ENCODE measurements at places on chromosomes 5 and 9.

DNA sequence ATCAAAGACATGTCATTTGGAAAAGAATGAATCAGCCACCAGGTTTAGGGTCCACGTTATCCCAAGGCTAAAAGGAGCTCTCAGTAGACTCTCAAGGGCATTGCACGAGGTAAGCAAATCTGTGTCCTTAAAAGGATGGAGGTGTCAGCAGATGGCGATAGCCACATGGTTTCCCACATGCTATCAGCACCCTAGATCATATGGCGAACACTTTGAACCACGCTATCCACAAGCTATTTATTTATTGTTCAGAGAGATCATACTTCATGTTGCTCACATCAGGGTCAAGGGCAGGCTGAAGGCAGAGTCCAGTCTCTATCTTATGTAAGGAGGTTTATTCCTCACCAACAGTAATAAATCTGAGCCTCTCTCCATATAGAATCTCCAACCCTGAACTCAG, 43.7 kb downstream of the CDH6 start:
- DNase-seq = no peak

GRCh38 chr5:170633235-170634081, 129.6 kb downstream of the KCNIP1 start:
- no peak for DNase-seq

DNA sequence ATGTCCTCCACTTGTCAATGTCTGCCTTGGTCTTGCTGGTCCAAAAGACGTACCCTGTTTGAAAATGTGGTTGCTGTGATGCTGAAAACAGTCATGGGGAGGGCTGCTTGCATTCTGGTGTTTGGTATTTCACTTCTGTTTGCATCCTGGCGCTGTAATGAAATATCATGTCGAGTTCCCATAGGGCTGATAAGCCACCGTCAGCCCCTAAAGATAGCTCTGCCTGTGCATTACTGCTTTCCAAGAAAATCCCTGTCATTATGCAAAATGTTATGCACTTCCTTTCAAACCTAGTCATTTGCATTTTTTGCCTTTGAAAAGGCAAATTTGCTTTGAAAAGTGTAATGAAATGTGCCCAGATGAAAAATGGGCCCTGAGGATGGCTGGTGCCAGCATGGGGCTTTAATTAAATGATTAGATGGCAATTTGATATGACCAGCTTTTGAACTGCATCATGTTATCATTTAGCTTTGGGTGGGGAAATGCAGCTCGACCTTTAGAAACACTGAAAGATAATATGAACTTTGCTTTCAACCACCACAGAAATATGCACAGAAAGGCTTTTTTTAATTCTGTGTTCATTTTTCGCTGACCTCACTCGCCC, 374.4 kb upstream of the SGCD start:
- no peak for DNase-seq

GRCh38 chr9:79613145-79613544, 41.4 kb downstream of the TLE4 start:
- DNase-seq = no peak

DNA sequence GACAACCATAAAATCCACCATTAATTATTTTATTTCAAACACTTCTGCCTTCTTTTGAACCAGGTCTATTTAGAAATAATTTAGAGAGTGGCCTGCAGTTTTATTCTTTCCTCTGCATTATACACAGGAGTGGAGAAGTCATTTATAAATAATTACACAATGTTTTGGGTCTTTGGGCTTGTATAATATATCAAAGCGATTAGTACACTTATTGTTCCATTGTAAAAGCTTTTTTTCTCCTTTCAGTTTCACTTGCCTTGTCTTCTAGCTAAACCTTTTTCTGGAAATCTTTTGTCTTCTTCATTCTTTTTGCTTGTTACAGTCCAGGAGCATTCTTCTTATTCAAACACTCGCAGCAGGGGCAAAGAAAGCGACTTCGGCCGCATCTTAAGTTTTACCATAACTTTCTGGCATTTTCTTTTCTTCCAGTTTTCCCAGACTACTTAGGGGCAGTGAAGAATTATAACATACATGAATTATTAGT, 7.3 kb upstream of the NEUROG1 start:
- DNase-seq = no peak

Data from cortex of kidney (tissue), 1 donor.